ENCODE measurements at places on chromosomes 3 and 15.

DNA sequence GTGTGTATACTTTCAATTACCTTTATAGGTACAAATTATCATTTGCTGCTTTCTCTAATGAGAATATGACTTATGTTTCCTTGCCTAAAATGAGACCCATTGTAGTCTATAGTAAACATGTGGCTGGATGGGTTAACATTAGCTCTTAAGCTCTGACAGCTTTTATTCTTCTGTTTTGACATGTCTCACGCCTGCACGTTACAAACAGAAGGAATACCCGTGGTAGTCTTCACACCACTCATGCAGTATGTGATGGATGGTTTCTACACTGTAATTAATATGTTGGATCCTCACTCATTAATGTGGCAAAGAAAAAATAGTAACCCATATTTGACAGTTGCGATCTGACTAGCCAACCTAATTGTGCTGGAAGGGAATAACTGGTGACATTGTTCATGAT lies 133.4 kb upstream of the MITF start:
- DNase-seq: no peak

GRCh38 chr15:29089731-29090616 lies 179.6 kb downstream of the NSMCE3 start:
- no peak for DNase-seq

DNA sequence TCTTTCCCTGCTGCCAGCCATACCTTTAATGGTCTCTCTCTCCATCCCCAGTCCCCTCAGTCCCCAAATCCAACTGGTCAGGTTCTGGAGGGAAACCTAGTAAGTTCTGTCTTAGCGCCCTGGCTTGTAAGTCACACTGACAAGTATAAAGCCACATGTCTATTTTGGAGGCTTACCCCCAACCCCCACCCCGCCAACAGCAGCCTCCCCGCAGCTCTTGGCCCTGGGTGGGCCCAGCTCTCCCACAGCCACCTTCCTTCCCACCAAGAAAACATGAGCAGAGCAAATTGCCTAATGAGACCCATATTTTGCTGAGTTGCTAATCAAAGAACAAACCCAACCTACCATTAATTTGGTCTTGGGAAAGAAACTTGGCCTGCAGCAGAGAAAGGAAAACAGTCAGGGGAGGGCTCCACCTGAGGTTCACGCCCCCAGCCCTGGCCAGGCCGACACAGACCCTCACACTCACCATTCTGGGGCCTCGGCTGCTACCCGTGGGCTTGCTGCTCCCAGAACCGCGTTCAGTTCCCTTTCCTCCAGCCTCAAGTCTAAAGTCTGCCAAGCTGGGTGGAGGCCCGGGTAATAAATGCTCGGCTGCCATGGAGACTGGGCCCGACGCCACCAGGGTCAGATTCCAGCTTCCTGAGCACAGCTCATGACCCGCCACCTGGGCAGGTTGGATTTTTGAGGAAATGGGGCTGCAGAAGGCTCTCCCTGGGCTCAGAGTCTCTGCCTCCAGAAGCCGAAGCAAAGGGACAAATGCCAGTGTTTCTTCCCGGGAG lies at the start of gene CALML4:
TSS of gene CALML4 (minus strand) at position 557 of the 782 bp plus-strand sequence. CDS start at position 472, 85 bp downstream.
- peak; percentile 96 for DNase-seq

DNA sequence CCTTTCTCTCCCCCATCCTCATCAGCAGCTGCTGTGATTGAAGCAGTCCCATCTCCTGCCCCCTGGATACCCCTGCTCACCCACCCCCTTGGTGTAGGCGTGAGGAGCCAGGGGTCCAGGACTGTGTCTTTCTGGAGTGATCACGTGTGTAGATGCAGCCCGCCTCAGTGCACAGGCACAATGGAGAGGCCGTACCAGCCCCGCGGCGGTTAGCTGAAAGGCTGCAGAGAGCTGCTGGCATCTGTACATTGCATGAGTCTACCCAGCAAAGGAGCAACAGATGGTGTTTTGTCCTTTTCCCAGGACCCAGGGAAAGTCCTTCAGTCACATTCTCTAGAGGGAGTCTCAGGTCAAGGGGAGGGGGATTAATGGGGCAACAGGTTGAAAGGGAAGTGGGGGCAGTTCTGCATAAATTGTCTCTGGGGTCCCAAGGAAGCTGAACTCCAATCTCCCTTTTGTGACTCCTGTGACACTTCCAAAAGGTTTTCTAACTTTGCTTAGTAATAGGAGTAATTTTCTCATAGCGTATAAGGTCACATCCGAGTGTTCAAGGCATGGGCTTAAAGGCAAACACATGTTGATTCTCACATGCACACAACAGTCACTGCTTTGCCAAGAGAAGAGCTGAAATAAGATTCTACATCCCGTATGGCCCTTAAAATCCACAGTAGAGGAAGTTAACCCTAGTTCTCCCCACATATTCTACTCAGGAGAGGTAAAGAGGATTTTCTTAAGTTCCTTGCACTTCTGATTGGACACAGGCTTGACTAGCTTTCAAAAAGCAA lies 7.1 kb downstream of the CSPG5 start:
- DNase-seq: no peak

- DNase-seq: no peak
These were observed 257.7 kb upstream of the PEX5L start for GRCh38 chr3:180294282-180295027.

DNA sequence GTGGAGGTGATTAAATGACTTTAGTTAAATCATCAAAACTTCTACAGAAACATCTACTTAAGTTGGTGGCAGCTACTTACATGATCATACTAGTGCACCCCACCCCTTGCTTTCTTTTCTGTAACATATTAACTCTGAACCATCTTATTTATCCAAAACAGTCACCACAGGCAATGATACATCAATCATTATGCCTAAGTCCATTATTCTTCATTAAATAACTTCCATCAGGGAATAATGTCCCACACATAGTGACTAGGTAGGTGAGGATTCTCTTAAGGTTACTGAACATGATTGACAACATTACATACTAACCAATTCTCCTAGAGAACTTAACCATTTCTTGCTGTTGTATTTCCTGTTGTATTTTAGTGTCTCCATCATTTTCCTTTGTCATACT lies 210.2 kb downstream of the NR1D2 start:
- no peak for DNase-seq

- DNase-seq: peak; percentile 27
These were observed 7.3 kb downstream of the MYLK start for GRCh38 chr3:123876858-123877257.

DNA sequence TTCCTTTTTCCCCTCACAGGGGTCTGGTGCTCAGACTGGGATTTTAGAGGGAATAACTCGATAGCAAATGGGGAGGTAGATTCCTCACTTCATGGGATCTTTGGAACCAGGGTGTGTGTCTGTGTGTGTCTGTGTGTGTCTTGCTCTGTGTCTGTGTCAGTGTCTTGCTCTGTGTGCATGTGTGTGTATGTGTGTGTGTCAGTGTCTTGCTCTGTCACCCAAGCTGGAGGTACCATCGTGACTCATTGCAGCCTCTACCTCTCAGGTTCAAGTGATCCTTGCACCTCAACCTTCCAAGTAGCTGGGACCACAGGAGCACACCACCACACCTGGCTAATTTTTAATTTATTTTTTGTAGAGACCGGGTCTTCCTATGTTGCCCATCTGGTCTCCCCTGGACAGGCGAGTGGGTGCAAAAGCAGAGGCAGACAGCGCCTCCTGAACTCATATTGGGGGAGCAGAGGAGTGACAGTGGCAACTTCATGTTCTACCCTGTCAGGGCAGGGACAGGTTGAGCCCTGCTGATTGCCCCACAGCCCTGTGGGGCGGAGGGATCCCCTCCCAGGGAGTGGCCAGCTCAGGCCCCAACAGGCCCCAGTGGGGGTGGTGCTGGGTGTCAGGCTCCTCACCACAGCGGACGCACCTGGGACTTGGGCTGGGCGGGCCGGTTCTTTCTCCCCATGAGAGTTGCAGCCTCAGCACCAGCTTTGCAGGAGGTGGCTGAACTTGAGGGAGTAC lies 10.4 kb upstream of the SEMA4B start:
- DNase-seq: peak; percentile 70

DNA sequence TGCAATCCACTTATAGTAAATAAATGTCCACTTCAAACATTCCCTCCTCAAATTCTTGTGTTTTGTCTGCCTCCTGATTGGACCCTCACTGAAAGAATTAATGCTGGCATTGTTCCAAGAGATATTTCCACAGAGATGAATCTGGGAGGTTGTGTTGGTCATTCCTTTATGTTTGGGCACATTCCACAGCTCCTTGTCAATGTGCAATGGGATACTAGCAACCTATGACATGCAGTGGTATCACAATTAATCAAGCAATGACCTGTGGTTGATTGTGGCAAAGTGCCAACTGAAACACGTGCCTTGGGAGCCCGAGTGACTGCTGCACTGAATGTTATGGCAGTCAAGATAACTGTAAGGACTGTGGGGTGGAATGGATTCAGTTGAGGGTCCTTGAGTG lies 55.0 kb upstream of the SNRPN start:
- no peak for DNase-seq

- DNase-seq: no peak
These were observed 35.0 kb upstream of the CFAP161 start for GRCh38 chr15:81098861-81099651.

DNA sequence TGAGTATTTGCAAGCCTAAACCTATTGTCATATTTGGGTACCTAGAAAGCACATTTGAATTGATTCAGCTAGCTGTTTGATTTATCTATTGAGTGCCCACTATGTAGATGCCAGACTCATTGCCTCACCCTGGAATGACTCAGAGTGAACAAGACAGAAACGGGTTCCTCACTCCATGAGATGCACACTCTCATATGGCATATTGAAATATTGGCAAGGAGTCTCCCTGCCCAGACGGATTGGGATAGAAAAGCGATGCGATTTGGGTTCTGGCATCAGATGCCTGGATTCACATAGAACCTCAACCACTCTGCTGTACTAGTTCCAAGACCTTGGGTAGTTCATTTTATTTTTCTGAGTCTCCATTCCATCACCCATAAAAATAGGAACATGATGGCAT lies 22.5 kb downstream of the LRRN1 start:
- no peak for DNase-seq

- DNase-seq: peak; percentile 25
These were observed 336.2 kb downstream of the ERC2 start for GRCh38 chr3:56131974-56132590.

DNA sequence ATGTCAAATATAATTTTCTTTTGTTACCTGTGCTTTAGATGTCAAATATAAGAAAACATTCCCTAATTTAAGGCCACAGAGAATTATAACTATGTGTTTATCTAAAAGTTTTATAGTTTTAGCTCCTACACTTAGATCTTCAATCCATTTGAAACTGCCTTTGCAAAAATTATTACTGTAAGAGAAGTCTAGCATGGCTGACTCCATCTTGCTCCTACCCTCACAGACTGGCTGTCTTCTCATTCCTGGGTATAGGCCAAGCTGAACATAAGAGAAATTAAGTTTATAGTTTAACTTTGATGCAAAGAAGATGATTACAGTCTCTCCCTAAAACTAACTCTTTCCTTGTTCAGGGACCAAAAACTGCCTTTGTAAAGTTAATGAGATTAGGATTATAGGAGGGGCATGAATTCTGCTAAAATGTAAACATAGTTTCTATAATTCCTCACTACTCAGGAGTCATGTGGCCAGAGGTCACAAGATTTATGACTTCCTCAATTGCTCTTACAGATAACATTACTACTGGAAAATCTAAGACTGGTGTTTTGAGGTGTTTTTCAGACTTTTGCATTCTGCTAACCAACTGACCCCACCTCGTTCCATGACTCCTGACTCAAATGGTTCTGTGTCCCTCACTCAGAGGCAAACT lies 184.0 kb downstream of the BCHE start:
- no peak for DNase-seq

DNA sequence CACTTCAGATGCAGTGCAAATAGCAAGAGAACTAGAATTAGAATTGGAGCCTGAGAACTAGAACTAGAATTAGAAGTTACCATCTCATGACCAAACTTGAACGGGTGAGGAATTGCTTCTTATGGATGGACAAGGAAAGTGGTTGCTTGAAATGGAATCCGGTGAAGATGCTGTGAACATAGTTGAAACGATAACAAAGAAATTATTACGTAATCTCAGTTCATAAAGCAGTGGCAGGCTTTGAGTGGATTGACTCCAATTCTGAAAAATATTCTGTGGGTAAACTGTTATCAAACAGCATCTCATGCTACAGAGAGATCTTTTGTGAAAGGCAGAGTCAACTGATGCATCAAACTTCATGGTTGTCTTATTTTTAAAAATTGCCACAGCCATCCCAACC lies 48.0 kb upstream of the GSK3B start:
- DNase-seq: no peak

DNA sequence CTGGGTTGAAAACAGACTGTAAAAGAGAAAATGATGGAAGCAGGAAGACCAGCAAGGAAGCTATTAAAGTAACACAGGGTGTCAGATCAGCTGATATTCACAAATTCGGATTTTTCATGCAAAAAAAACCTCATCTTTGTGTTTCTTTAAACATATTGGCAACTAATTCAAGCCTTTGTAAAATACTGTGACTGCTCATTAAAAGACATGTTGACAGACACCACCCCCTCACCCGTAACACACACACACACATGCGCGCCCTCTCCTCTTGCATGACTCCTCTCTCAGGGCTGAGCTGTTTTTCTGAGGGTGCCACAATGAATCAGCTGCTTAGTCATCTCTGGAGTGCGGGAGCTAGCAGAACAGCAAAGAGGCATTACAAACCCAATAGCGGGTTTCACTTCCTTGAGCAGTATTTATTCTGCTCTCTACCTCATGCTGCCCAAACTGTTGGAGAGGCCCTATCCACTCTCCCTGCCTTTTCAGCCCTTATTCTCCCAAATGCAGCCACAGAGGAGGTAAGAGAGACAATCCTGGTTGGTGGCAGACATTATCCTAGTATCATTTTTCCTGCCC lies 35.8 kb upstream of the CCDC80 start:
- peak; percentile 84 for DNase-seq

- DNase-seq: no peak
These were observed 7.4 kb downstream of the ZBTB47 start for GRCh38 chr3:42660898-42661297.

- DNase-seq: no peak
These were observed 60.5 kb upstream of the ACTC1 start for GRCh38 chr15:34855893-34856292.

DNA sequence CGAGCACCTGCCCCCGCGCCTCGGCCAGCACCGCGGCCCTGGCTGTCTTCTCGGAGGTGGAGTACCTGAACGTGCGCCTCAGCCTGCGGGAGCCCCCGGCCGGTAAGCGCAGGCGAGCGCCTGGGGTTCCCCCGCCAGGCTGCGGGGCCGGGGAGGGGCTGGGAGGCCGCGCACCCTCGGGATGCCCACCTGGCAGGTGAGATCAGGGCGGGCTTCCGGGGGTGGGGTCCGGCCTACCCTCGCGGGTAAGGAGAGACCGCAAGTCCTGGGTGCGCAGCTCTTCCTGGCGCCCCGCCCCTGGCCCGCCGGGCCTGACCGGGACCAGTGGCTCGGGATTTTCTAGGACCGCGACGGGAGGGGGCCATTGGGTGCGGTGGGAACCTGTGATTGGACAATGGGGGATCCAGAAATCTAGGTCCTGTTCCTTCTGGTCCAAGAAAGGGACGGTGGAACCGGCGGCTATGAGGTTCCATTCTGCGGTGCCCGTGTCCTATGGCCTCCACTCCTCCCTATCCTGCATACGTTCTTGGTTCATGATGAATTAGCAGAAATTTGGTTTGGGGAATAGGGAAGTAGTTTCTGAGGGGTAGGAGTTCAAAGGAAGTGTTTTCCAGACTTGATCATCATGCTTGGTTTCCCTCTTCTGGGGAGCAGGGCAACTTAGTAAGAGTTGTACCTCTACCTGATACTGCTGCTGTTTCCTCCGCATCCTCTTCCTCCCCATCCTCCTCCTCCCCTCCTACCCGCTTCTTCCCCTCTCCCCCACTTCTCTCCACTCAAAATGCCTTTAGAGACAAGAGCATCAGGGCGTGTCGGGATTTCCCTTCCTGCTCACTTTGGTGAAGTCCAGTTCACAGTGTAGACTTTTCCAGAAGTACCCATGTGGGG lies 808 bp downstream of the ARRDC4 start:
- DNase-seq: peak; percentile 27

- DNase-seq: no peak
These were observed 213.1 kb downstream of the FGF12 start for GRCh38 chr3:192514081-192514753.
